Urothelium cell line (cell line): ENCODE measurements at places on chromosomes 16 and 17.

GRCh38 chr16:80746231-80746630, 58.2 kb downstream of the CDYL2 start:
- no peak for DNase-seq

DNA sequence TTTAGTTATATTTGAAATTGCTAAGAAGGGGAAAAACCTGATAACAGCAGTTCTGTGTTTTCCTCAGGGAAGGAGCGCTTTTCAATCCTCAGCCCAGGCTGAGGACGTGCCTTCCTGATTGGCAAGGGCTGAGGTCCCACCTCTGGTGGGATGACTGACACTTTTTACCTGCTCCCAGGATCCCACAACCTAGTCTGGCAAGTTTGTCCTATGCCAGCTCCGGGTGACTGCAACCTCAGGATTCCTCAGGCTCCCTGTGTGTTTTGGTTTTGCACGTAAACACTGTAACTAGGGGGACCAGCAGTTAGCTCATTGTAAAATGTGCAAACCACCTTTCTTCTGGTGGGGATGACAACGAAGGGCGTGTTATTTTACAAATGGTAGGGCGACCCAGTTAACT, 7.5 kb downstream of the MARCHF10 start:
- DNase-seq: no peak

DNA sequence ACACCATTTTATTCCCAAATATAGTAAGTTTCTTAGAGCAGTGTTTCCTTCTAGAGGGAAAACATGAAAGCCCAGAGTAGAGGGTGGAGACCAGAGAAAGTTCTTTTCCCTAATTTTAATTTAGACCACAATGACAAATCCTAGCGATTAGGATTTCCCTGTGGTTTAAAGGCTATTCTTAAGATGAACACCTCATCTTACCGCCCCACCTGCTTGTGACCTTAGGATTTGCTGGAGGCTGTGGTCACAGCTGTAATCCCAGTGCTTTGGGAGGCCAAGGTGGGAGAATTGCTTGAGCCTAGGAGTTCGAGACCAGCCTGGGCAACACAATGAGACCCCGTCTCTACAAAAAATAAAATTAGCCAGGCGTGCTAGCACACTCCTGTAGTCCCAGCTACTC, 51.1 kb downstream of the GPRC5B start:
- DNase-seq: no peak

DNA sequence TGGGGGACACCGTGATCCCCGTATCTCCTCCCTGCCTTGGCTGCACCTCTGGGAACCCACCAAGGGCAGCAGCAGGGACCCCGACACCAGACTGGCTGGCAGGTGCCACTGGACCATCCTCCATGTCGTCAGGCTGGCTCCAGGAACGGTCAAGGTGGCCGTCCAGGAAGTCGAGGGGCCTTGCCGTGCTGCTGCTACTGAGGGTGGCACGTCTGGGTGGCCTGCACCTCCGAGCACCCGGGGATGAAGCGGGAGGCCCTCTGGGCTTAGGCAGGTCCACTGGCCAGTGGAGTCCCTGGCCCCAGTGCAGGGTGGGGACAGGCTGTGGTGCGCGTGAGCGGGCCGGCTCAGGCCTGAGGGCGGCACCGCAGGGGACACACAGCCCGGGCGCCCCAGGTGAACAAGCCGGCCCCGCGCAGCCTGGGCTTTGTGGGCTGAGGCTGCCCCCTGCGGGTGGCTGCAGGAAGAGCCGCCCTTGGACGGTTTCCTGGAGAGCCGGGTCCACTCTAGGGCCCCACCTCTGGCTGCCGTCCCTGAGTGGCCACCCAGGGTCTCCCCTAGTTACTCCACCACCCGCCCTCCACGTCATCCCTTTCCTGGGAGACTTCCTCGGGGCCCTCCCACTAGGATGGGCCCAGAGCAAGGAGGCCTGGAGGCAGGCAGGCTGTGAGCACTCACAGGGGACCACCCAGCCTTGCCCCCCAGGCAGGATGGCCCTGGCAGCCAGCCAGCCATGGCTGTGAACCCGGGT, 42.8 kb upstream of the ZC3H18 start:
- DNase-seq: peak; percentile 61

GRCh38 chr17:45413498-45413923, 19.2 kb downstream of the ARHGAP27 start:
- DNase-seq: no peak
